T-helper 17 cell (primary cell): ENCODE measurements at places on chromosomes 4 and X.
A peak's percentile ranks its signal among the peaks of the same experiment; 100 is the strongest.

DNA sequence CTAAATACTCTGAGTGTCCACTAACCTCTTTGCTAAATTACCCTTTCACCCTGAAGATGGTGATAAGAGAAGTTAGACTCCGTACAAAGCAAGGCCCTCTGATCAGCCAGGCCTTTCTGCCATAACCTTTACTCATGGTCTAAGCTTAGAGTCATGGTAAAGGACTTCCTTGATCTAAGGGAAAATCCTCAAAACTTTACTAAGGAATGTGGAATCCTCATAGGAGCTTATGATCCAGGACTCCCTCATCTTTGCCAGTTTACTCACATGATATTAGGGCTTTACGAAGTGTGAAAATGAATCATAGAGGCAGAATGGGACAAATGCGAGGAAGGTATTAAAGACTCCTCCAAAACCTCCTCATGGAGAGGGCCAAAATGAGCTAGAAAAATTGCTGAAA, 7.9 kb upstream of the FAM13A start:
- DNase-seq, result no peak
- H3K27ac ChIP-seq, result no peak overlapping the region
- H3K36me3 ChIP-seq, result peaks cover 6% of the 10 kb centered on the region
- no peak overlapping the region for H3K4me3 ChIP-seq

DNA sequence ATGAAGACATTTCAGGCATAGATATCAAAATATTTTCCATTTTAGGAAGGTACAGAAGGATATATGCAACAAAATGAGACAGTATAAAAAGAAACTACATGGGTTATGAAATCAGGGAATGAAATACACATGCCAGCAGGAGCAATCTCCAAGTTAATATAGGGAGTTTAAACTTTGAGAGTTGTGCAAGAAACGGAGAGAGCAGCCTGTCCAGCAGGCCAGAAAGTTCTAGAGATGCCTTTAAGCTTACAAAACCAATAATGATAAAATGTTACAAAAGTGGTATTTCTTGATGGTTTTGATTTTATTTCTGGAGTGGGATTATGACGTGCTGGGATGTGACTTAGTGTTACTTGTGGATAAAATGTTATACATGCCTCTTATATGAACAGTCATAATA, 2047.9 kb downstream of the ARAP2 start:
- no peak overlapping the region for H3K4me3 ChIP-seq
- H3K36me3 ChIP-seq, result no peaks in the 10 kb centered on the region
- no peaks in the 10 kb centered on the region for H3K27me3 ChIP-seq
- H3K4me1 ChIP-seq, result no peaks in the 10 kb centered on the region

- peaks cover 4% of the 10 kb centered on the region for H3K36me3 ChIP-seq
- peaks cover 23% of the 10 kb centered on the region for H3K4me1 ChIP-seq
- no peak overlapping the region for H3K4me3 ChIP-seq
- DNase-seq, result no peak
Measured at GRCh38 chrX:44904542-44905115, 31.6 kb downstream of the KDM6A start.

- H3K36me3 ChIP-seq, result no peaks in the 10 kb centered on the region
- DNase-seq, result no peak
- peaks cover 43% of the 10 kb centered on the region for H3K27me3 ChIP-seq
- H3K4me1 ChIP-seq, result peaks cover 6% of the 10 kb centered on the region
- H3K4me3 ChIP-seq, result no peak overlapping the region
Measured at GRCh38 chr4:165507381-165507780, 128.6 kb downstream of the CPE start.

DNA sequence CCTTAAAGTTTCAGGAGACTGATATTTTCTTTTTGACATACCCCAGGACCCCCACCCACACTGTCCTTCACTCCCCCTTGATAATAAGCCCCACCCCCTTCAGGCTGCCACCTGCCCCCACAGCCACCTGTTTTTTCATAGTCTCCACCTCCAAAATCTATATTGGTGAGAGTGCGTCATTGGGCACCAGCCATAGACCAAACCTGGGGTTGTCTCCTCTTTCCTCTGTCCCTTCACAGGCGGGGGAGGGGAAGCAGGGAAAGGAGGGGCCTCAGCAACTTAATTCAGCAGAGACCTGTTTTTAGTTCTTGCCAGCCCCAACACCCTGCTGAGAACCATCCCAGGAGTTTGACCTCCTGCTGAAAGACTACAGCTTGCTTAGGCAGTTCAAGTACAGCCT, 1.1 kb downstream of the ARHGAP36 start:
- H3K4me3 ChIP-seq, result no peak overlapping the region
- no peak for DNase-seq
- no peak overlapping the region for H3K27ac ChIP-seq
- no peaks in the 10 kb centered on the region for H3K4me1 ChIP-seq
- H3K36me3 ChIP-seq, result no peaks in the 10 kb centered on the region

- no peak overlapping the region for H3K4me3 ChIP-seq
- H3K4me1 ChIP-seq, result no peaks in the 10 kb centered on the region
- no peaks in the 10 kb centered on the region for H3K36me3 ChIP-seq
- H3K27me3 ChIP-seq, result no peaks in the 10 kb centered on the region
- no peak for DNase-seq
Measured at GRCh38 chrX:35682476-35682875, 115.7 kb upstream of the MAGEB16 start.

- no peaks in the 10 kb centered on the region for H3K27me3 ChIP-seq
- no peaks in the 10 kb centered on the region for H3K4me1 ChIP-seq
- no peaks in the 10 kb centered on the region for H3K36me3 ChIP-seq
- H3K27ac ChIP-seq, result no peak overlapping the region
Measured at GRCh38 chr4:85776579-85776978, 301.6 kb downstream of the ARHGAP24 start.

DNA sequence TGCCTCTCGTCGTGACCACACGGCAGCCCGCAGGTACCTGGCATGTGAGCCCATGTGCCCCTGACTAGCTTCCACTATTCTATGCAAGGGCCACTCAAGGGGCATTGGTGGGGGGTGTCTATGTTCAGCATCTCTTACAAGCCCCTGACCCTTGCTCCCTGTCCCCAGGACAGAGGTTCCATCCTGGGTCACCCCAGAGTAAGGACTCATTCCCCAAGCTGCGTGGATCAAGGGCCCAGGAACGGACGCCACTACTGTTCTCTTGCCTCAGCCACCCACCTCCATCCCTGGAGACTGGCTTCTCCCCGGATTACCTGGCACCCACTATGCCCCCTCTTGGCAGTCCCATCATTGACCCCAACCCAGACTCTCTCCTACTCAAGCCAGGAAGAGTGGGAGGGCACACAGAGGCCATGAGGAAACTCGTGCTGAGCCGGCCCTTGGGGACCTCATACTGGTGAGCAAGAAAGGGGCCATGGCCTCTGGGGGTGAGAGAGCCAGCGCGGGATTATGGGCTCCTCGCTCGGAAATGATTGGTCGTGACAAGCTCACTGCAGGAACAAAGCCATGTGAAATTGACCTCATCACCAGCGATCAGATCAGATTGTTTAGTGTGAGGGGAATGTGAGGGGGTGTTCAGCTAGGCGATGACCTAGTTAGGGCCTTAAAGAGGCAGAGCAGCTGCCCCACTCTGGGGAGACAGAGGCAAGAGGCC, 50.1 kb upstream of the PJA1 start:
- no peaks in the 10 kb centered on the region for H3K36me3 ChIP-seq
- no peak overlapping the region for H3K27ac ChIP-seq
- H3K4me3 ChIP-seq, result no peak overlapping the region
- H3K27me3 ChIP-seq, result no peaks in the 10 kb centered on the region

- no peaks in the 10 kb centered on the region for H3K36me3 ChIP-seq
- no peak for DNase-seq
- no peaks in the 10 kb centered on the region for H3K4me1 ChIP-seq
- no peak overlapping the region for H3K27ac ChIP-seq
- H3K4me3 ChIP-seq, result no peak overlapping the region
- no peaks in the 10 kb centered on the region for H3K27me3 ChIP-seq
Measured at GRCh38 chr4:31187979-31188378, 467.8 kb downstream of the PCDH7 start.

GRCh38 chr4:139501117-139501516, 47.2 kb downstream of the RAB33B start:
- peak overlapping the region; percentile 45 for H3K4me3 ChIP-seq
- no peak for DNase-seq
- H3K36me3 ChIP-seq, result peaks cover 4% of the 10 kb centered on the region
- peaks cover 3% of the 10 kb centered on the region for H3K4me1 ChIP-seq

GRCh38 chr4:112982680-112983079, 66.8 kb upstream of the ANK2 start:
- H3K4me3 ChIP-seq, result no peak overlapping the region
- H3K27ac ChIP-seq, result no peak overlapping the region
- no peaks in the 10 kb centered on the region for H3K4me1 ChIP-seq
- no peaks in the 10 kb centered on the region for H3K36me3 ChIP-seq
- DNase-seq, result no peak

DNA sequence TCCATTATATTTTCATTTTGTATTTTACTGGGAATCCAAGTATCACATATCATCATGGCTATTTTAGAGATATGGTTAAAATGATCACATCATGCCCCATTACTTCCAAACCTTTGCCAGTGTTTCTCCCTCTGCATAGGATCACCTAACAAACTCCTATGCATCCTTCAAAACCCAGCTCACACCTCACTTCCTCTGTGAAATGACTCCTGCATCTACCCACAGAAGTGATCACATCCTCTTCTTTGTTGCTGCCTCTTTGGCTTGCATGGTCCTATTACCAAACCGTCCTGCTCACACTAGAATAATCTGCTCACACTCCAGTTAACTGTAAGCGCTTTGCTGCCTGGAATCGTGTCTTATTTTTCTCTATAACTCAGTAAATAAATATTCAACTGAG, 74.7 kb upstream of the C4orf50 start:
- H3K4me3 ChIP-seq, result no peak overlapping the region
- no peak overlapping the region for H3K27ac ChIP-seq
- DNase-seq, result no peak
- no peaks in the 10 kb centered on the region for H3K27me3 ChIP-seq
- H3K36me3 ChIP-seq, result no peaks in the 10 kb centered on the region

DNA sequence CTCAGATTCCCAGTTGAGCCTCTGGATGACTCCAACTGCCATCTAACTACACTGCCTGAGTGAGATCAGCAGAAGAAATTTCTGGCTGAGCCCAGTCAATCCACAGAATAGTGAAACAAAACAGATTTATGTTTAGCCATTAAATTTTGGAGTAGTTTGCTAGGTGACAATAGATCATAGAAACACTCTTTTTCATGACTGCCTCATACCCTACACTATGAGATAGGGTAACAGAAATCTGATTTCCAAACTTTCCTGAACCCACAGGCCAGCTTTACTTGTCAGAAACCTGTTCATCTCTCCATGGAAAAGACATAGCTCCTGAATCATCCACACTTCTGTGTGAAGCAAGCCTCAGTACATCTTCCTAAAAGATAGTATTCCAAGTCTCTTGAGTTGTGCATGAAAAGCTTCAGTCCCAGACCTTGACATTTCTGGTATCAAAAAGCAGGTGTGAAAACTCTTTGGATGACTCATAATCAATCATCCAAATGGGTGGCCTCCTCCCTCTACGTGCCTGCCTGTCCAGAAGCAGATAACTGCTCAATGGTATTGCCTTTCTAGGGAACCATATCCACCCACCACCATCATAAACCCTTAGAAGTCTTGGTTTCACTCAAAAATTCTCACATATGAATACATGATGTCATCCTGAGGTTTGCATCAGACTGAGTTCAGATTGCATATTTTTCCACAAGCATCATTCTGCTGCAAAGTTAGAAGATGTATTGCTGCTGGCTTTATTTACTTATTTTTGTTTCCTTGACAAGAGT, 47.5 kb upstream of the RAP2C start:
- H3K36me3 ChIP-seq, result peaks cover 2% of the 10 kb centered on the region
- DNase-seq, result no peak
- H3K27me3 ChIP-seq, result no peaks in the 10 kb centered on the region
- no peak overlapping the region for H3K4me3 ChIP-seq
- H3K27ac ChIP-seq, result no peak overlapping the region
- H3K4me1 ChIP-seq, result peaks cover 5% of the 10 kb centered on the region

DNA sequence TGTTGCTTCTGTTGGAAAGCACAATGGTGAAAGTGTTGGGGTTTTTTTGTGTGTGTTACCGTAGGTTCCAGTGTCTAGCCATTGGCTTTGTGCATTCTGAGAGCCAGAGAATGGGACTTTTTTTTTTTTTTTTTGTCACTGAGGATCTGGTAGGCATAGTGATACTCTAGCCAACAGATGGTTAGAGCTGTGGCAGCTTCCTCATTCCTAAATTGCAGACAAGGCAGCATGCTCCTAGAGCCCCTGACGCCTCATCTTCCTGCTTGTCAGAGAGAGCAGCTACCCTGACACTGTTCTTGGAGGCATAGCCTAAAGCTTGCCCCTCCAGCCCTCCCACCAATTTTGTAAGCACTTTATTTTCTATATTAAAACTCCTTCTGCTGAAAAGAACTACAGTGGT, 27.0 kb downstream of the ARHGEF9 start:
- no peaks in the 10 kb centered on the region for H3K27me3 ChIP-seq
- no peak overlapping the region for H3K4me3 ChIP-seq

DNA sequence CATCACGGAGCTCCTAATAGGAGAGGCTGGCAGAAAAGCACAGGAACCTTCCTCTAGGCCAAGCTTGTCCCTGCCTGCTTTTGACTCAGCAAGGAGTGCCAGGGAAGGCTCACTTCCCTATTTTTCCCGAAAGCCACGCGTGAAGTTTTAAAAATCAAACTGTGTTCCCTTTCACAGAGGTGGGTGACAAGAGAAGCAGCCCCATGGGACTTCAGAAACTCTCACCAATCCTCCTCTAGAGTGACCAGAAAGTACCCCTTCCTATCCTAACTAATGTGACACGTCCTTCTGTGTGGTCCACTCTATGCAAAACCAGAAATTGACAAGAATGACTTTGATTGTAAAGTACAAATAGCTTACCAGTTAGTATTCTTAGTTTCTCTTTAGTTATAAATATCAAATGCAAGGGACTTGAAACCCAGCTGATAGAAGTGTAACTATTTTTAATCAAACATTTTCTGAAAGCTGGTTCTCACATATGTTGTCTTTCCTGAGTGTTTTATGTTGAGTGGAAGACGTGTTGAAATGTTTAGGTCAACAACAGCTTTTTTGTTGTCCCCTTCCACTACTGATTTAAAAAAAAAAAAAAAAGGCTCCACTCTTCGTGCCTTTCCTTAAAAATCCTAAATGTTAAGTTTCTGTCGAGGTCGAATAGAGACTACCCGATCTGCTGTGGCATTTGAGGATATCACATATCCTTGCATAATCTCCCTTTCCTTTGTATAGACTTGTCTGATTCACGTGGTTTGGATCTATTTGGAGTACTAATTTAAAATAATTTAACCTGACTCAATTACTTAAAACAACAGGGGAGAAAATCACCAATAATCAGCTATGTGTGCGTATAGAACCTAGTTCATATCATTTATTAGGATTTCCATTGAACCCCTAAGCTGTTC, 42.1 kb downstream of the NFKB1 start:
- no peak for DNase-seq
- no peaks in the 10 kb centered on the region for H3K27me3 ChIP-seq
- peaks cover 7% of the 10 kb centered on the region for H3K36me3 ChIP-seq
